ENCODE measurements at places on chromosomes 11 and 22.
A peak's percentile ranks its signal among the peaks of the same experiment; 100 is the strongest.

DNA sequence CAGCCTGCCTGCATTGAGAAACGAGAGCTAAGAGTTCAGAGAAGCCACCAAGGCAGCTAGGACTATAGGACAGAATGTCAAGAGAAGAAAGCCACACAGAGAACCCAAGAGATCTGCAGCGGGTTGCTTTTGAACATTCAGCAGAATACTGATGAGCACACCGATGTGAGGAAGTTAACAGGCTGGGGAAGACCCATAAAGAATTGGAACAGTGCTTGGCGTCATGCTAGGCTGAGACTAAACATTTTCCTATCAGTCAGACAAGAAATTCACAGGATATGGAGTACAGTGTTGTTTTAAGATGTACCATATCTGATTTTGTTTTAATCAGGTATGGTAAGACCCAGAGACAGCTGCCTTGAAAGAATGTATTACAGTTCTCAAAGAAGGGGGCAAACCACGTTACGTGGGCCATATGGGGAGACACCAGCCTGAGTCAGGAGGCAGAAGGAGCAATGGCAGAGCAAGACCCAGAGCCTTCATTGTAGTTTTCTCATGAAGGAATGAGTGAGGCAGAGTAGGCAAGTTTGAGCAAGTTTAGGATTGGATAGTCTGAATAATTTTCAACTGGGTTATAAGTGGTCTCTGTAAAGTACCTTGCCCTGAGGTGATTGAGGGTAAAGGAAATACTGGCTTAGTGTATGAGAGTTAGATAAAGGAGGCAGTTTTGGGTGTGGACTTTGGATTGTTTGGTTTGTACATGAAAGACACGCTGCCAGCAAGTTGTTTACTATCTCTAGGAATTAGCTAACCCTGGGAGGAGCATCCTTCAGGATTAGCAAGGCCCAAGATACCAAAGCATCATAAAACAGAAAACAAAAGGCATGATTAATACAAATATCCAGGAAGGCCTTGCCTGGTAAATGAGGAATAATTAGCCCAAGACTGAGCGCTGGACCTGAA lies 14.3 kb downstream of the LRRC75B start:
- DNase-seq = no peak

DNA sequence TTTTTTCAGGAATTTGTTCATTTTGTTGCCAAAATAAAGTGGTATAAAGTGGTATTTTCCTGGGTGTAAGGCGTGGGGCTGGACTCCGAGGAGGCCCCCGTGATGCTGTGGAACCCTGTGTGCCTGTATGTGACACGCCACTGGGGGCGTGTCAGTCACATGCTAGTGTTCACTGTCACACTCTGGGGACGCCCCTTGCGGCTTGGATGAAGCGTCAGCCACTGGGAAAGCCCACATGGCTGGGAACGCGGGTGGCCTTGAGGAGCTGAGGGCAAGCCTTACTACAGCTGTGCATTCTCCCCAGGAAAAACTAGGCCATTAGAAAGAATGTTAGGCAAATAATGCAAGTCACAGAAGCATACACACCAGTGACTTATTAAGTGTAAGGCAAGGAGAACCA lies 77.0 kb upstream of the SLC25A18 start:
- DNase-seq = no peak

DNA sequence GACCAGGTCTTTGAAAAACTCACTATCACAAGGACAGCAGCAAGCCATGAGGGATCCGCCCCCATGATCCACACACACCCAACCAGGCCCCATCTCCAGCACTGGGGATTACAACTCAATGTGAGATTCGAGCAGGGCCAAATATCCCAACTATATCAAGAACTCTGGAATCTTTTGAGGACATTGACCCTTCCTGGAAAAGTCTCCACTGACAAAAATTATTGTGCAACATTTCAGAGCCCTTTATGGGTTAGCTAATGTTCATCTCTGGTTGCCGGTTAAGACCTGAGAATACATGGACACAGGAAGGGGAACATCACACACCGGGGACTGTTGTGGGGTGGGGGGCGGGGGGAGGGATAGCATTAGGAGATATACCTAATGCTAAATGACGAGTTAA lies 479.1 kb downstream of the NTM start:
- no peak for DNase-seq

DNA sequence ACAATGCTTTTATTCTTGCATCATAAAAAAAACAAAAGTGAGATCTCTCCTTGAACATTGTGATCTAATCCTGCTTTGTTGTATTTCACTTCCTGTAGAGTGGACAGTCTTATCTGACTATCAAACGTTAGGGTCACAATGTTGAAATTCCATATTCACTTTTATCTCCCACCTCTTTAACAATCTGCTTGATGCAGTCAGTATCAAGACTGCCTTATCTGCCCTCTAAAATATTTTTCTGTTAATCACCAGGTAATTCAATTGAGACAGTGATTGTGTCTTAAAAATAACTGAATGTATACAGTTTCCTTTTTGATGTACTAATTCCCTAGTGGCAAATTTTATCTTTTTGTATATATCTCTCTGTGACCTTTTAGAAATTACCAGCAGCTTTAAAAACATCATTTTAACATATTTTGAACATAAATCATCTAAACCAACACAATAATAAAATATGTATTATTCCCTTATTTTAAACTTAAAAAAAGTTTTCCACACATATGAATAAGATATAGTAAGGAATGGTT lies 143.1 kb upstream of the MPPED2 start:
- DNase-seq = no peak

DNA sequence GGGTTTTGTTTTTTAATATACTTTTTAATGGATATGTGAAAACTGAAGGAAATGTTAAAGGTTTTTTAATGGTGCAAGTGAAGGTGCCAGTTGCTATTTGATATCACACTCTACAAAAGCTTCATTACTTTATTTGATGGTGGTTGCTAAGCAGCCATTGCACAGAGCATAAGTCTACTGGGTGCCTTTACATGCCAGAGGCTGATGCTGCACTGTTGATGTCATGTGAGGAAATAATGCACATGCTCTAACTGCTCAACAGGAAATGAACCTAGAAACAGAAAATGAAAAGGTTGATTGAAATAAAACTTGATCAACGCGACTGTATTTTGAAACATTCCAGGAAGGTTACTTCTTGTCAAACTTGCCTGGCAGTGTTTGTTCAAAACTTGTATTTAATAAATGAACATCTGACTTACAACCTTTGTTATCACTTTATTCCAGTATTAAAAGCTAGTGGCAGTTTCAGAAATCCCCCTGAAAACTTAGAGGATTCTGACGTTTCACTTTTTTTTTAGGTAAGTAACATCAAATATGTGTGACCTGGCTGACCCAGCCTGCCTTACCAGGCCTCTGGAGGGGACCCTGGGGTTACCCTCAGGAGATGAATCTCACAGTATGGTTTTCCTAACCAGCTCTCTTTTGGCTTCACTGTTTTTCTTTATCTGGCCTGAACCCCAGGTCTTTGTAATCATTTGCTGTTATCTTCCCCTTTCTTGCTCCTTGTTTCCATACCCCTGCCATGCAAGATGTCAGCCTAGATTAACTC lies 2.4 kb upstream of the ATP5MG start:
- DNase-seq = peak; percentile 26

DNA sequence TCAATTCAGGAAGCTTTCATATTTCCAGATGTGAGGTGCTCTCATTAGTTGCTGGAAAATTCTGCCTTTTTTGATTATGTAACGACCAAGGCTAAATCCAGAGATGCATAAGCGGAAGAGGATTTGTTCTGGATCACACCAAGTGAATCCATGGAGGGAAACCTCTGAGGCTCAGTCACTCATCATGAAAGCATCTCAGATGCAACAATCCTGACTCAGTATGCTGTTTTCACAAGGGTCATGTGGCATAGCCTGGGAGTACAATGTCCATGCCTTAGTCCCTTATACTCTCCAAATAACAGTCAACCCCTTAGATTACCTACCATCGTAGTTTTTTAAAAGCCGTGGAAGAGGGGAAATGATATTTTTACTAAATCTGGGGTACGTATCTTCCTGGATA lies 445.6 kb downstream of the NTM start:
- DNase-seq = no peak

DNA sequence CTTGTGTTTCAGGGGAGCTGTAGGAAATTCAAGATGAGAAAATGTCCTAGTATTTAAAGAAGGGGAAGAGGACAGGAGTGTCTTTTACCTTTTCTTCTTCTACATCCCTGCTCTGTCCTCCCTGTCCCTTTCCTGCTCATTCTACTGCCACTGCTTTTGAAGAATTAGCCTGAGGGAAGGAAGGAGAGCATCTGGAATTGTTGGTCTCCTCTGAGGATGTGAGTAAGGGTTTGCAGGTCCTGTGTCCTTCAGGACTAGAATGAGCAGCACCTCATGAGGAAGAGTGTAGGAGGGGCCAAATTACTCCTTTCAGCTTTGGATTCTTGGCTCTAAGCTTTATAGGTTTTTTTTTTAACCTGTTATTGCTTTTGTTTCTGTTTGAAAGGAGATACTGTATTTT lies 24.2 kb downstream of the SNU13 start:
- DNase-seq = no peak
